ENCODE measurements at places on chromosomes 1 and 21.
A peak's percentile ranks its signal among the peaks of the same experiment; 100 is the strongest.

DNA sequence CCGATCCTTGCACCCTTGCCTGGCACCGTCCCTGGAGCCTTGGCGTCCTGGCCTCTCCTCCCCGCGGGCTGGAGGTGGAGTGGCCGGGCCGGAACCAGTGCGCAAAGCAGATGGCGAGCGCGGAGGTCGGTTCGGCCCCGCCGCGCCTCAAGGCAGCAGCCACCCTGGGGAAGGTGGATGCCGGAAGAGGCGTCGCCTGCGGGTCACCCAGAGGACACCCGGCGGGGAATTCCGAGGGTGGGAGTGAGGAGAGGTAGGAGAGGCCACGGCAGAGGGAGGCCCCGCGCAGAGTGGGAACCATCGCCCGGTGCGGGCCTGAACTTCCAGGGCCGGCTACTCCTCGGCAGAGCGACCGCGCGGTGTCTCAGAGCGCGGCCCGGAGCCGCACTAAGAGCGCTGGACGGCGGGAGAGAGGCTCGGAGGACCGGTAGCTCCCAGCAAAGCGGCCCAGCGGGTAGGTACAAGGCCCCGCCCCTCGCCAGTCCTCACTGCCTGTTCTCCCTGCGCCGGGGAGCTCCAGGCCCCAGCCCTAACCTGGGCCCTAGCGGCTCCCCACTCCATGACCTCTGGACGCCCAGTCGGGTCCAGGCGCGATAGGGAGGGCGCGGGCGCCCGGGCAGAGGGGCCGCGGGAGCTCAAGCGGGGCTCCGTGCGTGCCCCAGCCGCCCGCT is at the start of gene RNF207:
RNF207 (plus strand) TSS at position 271 of the 671 bp plus-strand sequence. CDS start 417 bp downstream, outside the sequence.
- DNase-seq = no peak

- DNase-seq = peak; percentile 69
These were observed 20.0 kb upstream of the ALDH4A1 start for GRCh38 chr1:18922319-18922726.

DNA sequence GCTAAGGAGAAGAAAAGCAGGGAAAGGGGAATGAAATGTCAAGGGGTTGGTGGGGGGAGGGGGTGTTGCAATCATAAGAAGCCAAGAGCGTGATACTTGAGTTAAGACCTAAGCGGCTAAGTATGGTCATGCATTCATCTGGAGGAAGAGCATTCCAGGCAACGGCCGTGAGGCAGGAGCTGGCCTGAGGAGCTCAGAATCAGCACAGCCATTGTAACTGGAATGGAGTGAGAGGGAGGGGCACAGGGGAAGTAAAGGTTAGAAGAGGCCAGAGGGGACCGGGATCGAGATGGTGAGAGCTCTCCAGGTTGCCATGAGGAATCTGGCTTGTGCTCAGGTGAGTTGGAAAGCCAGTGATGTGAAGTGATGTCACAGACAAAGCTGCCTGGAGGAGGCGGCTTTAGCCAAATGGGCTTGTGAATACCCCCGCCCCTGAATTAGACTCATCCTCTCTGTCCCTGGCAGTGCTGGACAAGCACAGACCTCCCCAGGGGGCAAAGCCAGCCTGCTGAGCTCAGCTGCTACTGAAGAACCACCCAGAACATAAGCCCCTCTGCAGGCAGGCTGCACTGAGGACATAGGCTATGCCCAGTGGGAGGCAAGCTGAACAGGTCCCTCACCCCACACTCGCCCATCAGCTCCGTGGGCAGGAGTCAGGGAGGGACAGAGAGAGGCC is 61.1 kb upstream of the LAPTM5 start:
- DNase-seq = no peak

DNA sequence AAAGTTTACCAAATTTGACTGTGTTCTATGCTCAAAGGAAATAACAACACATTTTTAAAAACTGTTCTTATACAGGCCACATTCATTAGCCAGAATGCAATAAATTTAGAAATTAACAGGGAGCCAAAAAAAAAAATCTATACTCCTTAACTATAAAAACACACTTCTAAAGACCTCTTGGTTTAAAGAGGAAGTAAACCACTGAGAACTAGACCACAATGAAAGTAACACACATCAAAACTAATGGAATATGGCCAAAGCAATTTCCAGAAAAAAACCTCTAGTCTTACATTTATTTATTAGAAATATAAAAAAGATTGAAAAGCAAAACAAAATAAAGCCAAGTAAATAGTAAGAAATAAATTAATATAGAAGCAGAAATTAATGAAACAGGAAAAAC is 48.9 kb upstream of the GADD45A start:
- no peak for DNase-seq

GRCh38 chr21:44357064-44357837 is 3.8 kb downstream of the TRPM2 start:
- DNase-seq = no peak
